ENCODE measurements at places on chromosomes 2 and 18.

GRCh38 chr2:221060376-221060775, 511.7 kb downstream of the EPHA4 start:
- DNase-seq: no peak

GRCh38 chr2:120993661-120994060, 258.0 kb downstream of the GLI2 start:
- no peak for DNase-seq

GRCh38 chr2:3051266-3051665, 326.4 kb downstream of the EIPR1 start:
- no peak for DNase-seq

DNA sequence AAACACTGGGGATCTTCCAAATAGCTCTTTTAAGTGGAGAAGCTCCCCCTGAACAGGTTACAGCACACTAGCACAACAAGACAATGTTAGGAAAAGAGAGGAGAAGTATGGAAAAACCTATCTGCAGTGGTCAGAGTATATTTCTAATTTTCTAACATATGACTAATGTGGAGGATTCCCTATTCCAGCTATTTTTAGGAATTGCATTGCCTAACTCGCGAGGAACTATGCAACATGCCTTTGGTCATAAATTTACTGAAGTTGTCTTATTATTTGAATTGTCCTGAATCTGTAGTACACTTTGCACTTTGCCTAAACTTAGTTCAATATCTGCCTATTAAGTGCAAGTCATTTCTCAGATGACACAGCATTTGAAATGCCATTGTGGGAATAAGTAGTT, 381.4 kb downstream of the CCDC85A start:
- no peak for DNase-seq

- no peak for DNase-seq
These were observed 18.0 kb downstream of the MARCHF4 start for GRCh38 chr2:216354306-216354705.

GRCh38 chr2:123051136-123051535, 974.0 kb upstream of the CNTNAP5 start:
- DNase-seq: no peak

GRCh38 chr18:36501100-36501499, 203.6 kb downstream of the FHOD3 start:
- no peak for DNase-seq

DNA sequence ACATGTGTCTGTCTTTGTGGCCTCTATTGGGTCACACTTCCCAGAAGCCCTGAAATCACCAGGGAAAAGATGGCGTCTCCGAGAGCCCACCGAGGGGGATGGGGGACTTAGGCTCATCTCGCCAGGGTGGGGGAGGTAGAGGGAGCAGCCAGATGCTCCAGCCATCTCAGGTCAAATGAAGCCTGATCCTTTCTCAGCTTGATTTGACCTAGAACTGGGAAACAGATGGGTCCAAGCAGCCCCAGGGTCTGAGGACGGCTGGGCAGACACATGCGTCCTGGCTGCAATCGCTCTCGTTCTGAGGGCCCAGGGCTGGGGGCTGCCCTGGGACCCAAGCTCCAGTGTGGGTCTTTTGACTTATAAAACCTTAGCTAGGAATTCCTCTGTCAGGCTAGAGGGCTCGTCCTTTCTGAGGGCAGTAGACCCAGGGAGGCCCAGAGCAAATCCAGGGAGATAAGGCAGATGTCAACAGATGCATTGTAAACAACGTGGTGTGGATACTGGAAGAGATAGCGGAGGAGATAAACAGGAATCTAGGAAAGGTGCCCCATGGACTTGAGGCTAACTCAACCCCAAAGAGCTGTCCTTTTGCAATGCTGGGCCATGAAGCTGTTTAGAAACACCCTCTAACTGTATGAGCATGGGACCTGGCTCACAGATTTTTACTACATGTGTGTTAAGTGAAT, 127.7 kb downstream of the MYCN start:
- DNase-seq: no peak

GRCh38 chr18:71994273-71994672, 549.9 kb downstream of the CBLN2 start:
- DNase-seq: no peak

DNA sequence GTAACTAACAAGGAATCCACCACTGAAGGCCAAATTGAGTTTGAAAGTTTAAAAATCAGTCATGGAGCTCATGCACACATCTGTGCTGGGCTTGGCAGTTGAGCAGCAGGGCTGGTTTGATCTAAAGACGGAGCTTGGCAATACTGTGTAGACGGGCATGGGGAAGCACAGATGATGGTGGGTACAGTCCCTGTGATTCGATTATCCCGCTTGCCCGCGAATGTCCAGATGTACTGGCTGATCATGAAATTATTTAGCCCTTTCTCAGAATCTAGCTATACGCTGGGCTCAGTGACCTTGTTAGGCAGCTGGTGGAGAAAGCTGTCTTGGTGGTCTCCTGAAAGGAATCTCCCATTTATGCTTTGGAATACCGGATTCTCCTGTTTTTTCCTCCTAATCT, 74.8 kb upstream of the SOX11 start:
- DNase-seq: no peak

Data from activated effector memory CD4-positive, alpha-beta T cell treated with Interleukin-2 at 50 U/mL for 16 hours (primary cell).